ENCODE measurements at places on chromosomes 2 and 18.

GRCh38 chr2:99573634-99574251 is 83.9 kb upstream of the REV1 start:
- DNase-seq, result no peak

- no peak for DNase-seq
Measured at GRCh38 chr2:10397878-10398277, 50.2 kb downstream of the ODC1 start.

DNA sequence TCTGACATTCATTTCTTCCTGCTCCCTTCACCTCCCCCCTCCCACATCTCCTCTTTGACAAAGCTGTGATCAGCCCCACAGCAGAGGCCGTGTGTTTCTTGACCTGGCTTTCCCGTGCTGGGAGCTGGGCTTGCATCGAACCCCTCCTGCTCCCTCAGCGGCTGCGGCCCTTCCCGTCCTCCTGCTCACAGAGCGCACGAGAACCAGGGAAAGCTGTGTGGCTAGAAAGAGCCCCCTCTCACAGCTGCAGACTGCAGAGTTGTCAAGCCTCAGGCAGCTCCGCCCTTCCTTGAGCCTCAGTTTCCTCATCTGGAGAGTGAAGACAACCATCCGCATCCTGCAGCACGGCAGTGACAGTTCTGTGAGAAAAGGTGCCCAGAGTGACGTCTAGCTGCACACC is 65.7 kb upstream of the GLI2 start:
- no peak for DNase-seq

DNA sequence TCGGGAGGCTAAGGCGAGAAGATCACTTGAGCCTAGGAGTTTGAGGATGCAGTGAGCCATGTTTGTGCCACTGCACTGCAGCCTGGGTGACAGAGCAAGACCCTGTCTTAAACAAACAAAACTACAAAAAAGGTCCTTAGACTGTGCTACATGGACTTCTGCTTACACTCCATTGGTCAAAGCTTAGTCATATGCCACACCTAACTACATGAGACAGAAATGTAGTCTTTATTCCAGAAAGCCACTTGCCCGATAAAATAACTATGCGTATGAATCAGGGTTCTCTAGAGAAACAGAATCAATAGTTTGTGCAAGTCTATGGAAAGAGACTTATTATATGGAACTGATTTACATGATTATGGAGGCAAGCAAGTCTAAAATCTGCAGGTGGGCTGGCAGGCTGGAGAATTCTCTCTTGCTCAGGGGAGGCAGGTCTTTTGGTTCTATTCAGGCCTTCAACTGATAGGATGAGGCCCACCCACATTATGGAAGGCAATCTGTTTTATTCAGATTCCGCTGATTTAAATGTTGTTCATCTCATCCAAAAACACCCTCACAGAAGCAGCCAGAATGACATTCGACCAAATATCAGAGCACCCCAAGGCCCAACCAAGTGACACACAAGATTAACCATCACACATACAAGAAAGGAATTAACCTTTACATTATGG is 114.4 kb upstream of the SIX2 start:
- no peak for DNase-seq

DNA sequence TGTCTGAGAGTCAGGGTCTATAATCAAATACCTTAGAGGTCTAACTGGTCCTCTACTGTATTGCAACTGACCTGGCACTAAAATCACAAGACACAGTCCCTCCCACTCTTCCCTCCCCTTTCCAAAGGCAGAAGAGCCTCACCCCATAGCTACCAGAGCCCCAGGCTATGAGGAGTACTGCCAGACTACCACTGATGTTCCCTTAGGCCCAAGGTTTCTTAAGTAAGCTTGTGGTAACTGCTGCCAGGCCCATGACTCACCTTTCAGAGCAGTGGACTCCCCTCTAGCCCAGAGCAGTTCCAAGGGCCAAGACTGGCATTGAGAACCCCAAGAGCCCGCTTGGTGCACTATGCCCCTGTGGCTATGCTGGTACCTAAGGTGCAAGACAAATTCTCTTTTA is 1193.4 kb downstream of the DSC3 start:
- no peak for DNase-seq
